Gastroesophageal sphincter (tissue), 4 donors: ENCODE measurements at places on chromosomes 3 and 15. TPM values are rescaled to one million over a fixed set of nuclear protein-coding genes. Genes with fewer than 3 reads are reported as not detected.

- ATAC-seq, result no peak
Observed at GRCh38 chr15:29425864-29426263, 156.2 kb upstream of the NSMCE3 start.

DNA sequence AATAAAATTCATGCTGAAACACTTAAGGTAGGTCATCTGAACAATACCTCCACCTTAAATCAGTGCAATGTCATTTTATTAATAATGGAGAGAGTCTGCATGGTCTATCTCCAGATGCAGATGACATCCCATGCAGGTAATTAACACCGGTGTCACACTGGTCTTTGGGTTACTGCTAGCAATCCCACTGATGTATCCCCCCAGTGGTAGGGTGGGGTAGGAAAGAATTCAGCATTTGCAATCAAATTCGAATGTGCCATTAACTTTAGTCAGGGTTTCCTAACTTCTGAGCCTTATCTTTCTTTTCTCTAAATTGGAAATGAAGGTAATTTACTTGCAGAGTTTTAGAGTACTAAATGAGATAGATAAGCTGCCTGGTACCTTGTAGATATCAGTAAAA lies 44.4 kb downstream of the KIF15 start:
- ATAC-seq, result no peak

- ATAC-seq, result peak; percentile 80
Observed at GRCh38 chr3:196969660-196970546, 1.3 kb upstream of the PIGZ start.

DNA sequence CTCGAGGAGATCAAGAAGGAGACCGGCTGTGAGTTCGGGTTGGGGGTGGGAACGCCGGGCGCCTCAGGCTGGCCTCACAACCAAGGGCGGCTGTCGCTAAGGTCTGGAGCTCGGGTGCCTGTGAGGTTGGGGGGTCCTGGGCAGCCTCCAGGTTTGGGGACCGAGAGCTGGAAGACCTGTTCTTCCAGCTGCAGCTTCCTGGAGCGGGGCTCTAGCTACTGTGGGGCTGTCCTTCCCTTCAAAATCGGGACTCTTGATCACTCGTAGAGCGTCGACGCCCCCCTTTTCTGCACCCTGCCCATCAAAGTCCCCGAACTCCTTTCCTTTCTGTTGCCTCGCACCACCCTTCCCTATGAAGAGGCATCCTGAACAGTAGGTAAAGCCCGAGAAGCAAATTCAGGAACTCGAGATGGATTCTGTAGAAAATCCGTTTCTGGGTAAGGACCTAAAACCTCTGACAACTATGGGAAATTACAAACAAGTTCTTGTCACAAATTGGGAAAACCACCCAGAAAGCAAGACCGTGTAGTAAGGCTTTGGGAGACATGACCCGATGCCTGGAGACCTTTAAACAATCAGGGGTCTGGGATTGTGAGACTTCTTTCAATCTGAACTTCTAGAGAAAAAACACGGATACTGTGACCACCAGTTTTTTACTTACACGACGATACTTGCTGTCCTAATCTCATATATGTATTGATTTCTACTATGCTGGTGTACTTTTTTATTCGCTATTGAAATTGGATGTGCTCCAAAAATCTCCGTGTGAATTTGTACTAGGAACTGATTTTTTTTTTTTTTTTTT lies 556 bp downstream of the CHP1 start:
- ATAC-seq, result peak; percentile 54

DNA sequence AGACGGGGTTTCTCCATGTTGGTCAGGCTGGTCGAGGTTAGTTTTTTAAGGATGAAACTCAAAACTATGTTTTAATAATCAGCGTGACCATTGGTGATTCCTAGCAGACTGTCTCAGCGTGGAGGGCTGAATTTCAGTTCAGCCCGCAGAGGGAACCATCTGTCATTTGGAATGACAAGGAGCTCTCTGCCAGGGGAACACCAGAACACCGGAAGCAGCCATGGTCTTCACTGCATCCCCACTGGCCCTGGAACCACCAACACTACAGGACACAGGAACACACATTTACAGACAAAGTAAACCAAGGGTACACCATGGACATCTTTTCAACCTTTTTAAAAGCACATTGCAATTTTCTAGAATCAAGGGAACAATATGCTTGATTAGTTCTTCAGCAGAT lies 424.7 kb downstream of the FHIT start:
- no peak for ATAC-seq

DNA sequence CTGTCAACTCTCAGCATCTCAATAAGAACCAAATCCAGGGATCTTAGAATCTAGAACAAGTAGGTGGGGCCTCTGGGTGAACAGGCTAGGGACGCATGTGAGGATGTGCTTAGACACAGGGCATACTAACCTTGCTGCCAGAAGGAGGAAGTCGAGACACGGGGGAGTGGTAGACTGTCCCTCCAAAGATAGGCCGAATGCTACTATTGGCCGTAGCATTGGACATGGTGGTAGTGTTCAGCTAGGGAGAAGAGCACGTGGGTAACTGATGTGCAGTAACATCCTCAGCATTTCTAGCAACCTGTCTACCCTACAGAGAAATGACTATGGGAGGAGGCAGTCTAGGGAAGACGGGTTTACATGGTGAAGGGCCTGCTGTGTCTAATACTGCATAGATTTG lies 15.6 kb downstream of the RCCD1 start:
- no peak for ATAC-seq

DNA sequence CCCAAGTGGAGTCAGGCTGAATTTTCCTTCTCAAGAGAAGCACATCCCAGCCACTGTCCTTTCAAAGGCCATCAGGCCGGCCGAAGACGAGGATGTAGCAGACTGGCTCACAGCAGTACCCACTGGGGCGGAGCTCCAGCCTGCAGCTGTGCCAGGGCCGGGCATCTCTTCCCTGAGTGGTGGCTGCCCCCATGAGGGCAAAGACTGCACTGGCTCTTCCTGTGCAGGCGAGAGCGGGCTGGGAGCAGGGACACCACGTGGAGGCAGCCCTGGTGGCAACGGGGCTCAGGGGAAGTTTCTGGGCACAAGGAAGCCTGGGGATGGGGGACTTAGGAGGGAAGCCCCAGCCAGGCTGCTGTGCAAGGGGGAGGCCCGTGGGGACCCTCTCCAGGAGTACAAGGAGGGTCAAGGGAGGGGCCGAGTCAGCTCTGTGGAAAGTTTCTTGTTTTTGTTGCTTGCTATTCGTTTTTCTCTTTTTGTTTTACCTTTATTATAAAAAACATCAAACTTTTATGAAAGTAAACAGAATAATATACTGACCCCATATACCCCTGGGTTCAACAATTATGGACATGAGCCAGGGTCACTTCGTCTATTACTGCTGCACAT lies 66.1 kb downstream of the RPN1 start:
- peak; percentile 80 for ATAC-seq

GRCh38 chr15:80066912-80067311 lies 7.4 kb downstream of the ZFAND6 start:
- ATAC-seq, result no peak

- no peak for ATAC-seq
Observed at GRCh38 chr3:9130345-9131305, 118.8 kb downstream of the SRGAP3 start.

- peak; percentile 0 for ATAC-seq
Observed at GRCh38 chr3:170180079-170180907, 1.2 kb downstream of the PHC3 start.

- ATAC-seq, result no peak
Observed at GRCh38 chr15:32125595-32125994, 95.3 kb downstream of the CHRNA7 start.

GRCh38 chr15:26382444-26383072 lies 390.3 kb downstream of the GABRB3 start:
- ATAC-seq, result no peak

DNA sequence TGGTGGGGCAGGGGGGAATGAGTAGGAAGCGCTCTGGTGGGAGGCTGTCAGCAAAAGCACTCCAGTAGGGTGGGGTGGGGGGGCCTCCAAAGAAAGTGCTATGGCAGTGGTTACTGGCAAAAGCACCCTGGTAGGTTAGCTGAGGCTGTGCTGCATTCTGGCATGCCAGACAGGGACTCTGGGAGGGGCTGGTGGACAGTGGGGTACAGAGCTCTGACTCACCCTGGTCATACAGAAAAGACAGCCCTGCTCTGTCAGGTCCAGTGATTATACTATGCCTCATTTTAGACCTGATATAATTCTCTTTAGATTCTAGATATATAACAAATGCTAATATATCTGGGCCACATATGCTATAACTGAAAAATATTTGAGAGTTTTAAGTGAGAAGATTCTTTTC lies 82.8 kb upstream of the CPNE4 start:
- no peak for ATAC-seq

DNA sequence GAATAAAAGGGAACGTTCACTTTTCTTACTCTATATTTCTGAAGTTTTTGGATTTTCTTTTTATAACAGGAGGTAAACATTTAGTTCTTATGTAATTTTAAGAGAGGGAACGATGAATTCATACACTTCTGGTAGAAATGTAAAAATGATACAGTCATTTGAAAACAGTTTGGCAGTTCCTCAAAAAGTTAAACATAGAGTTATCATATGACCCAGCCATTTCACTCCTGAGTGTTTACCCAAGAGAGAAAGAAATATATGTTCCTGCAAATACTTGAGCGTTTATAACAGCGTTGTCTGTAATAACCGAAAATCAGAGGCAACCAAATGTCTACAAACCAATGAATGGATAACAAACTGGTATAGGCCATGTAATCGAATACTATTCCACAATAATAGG lies 20.8 kb upstream of the CCR9 start:
- ATAC-seq, result no peak

- ATAC-seq, result no peak
Observed at GRCh38 chr3:195169011-195169649, 101.8 kb downstream of the XXYLT1 start.

- ATAC-seq, result no peak
Observed at GRCh38 chr3:111473550-111473949, 68.4 kb upstream of the CD96 start.

DNA sequence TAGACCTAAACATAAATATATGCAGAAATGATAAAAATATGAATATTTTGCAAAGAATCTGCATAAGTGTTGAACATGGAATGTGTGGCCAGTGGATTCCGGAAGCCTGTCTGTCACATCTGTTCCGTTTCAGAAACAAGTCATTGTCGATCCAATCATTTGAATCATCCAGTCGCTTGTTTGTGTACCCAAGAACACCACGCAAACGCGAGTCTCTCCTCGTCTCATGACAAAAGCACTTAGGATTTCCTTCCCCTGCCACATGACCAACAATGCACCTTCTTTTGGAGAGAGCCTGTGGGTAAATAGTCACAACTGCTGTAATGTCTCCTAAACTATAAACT lies 80.2 kb downstream of the FMN1 start:
- peak; percentile 31 for ATAC-seq

- ATAC-seq, result no peak
Observed at GRCh38 chr3:76570436-76571057, 469.4 kb upstream of the ROBO2 start.

GRCh38 chr15:38440353-38441129 lies 13.4 kb upstream of the FAM98B start:
- ATAC-seq, result peak; percentile 66

GRCh38 chr15:61080221-61081026 lies 148.7 kb downstream of the RORA start:
- no peak for ATAC-seq

GRCh38 chr3:145197051-145197820 lies 963.7 kb downstream of the PLOD2 start:
- ATAC-seq, result no peak

GRCh38 chr3:136070953-136071949 lies 105.7 kb downstream of the PPP2R3A start:
- ATAC-seq, result peak; percentile 23

DNA sequence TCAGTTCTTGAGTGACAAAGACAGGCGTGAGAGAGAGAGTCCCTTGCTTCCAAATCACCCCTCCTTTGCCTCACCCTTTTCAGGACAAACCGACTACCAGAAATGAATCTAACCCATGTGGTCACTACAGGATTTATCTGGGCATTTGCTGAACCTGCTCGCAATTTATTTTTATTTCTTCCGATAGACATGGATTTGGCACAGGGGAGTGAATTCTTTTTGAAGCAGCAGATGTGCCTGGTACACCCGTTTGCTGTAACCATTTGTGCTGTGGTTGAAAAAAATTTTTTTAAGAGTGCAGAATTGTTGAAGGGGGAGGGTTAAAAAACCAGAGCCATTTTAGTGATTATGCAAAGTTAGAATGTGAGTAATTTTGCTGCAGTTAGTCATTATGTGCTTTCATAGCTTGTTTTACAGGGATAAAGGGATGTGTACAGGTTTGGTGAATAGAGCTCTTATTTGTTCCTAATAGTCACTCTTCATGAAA lies 442.0 kb downstream of the LPP start:
- no peak for ATAC-seq

DNA sequence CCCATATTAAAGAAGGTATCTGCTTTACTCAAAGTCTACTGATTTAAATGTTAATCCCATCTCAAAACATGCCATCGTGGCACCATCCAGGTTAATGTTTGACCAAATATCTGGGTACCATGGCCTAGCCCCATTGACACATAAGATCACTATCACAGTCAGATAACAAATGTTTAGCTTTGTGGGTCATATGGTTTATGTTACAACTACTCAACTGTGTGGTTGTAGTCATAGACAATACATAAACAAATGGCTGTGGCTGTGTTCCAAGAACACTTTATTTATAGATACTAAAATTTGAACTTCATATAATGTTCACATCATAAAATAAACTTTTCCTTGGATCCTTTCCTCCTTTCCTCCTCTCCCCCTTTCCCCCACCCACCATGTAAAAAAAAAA lies 9.8 kb upstream of the SNRPN start:
- no peak for ATAC-seq

The UROC1 gene
- total RNA-seq, result not detected

The IQCF5 gene
- total RNA-seq, result not detected

The CPN2 gene
- total RNA-seq, result not detected

The PRSS50 gene
- total RNA-seq, result 0.31 TPM

The ZNF501 gene
- total RNA-seq, result 7.0 TPM

The LEKR1 gene
- 2.7 TPM for total RNA-seq

The RLBP1 gene
- not detected for total RNA-seq

The SEMA7A gene
- total RNA-seq, result 2.7 TPM

The CDHR4 gene
- total RNA-seq, result not detected

The AMOTL2 gene
- total RNA-seq, result 110 TPM

The TEX55 gene
- total RNA-seq, result not detected

The ARNT2 gene
- total RNA-seq, result 10.5 TPM

The LDHAL6B gene
- not detected for total RNA-seq
